ENCODE measurements at places on chromosomes 4 and X.

DNA sequence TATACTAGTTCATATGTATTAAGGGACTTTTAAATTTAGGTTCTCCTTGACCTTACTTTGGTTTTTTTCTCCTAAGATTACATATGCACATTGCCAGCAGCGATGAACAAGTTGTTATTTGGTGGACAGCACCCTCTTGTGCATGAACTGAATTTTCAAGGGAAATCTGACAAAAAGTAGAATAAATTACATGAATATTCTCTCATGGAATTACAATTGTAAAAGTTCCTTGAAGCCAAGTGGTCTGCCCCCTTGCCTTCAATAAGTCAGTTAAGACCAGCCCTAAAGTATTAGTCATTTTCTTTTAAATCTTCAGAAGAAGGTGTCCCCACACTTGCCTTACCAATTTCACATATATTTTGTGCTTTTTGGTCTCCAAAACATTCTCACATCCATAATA, 30.7 kb upstream of the SMARCA5 start:
- DNase-seq, result peak; percentile 10

DNA sequence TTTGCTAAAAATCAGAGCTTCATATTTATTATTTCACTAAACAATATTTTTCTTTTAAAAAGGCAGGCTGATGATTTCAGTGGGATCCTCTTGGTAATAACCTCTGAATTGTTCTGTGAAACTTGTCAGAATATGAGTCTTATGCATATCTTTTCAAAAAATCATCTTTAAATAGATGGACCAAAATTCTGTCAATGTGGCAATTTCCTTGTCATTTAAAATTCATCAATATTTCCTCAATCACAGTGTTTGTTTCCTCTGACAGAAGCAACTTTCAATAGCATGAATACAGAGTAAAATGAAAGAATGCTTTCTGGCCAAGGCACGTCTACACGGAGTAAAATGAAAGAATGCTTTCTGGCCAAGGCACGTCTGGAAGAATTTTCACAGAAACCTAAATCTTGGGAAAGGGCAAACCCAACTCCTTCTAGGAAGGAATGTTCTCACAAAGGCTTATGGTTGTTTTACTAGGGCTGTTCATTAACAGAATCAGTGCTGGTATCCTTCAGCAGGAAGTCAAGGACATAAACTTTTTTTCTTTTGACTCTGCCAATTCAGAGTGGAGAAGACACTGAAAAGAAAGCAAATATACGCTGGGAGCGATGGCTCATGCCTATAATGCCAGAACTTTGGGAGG, 99.0 kb upstream of the GPR34 start:
- DNase-seq, result no peak

- no peak for DNase-seq
Observed at GRCh38 chrX:72269671-72270251, 7.3 kb downstream of the RPS4X start.

GRCh38 chrX:44903830-44904530, 31.0 kb downstream of the KDM6A start:
- no peak for DNase-seq

DNA sequence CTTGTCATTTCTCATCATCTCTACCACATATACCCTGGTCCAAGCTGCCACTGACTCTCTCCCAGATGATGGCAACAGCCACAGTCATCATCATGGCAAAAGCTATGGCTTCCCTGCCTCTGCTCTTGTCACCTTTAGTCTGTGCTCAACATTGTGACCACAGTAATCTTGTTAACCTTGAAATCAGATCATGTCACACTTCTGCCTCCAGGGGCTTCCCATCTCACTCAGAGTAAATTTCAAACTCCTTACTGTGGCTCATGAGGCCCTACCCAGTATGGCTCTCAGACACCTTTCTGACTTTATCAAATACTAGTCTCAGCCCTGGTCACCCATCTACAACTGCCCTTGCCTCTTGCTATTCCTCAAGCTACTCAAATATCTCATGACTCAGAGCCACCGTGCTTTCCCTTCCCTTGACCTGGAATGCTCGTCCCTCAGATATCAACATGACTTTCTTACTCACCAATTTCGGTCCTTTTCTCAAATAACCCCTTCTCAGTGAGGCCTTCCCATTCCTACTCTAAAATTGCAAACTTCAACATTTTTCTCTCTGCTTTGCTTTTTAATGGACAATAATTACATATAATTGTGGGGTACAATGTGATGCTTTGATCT, 41.1 kb upstream of the STIM2 start:
- no peak for DNase-seq

GRCh38 chrX:23334848-23335599, at the start of gene PTCHD1:
PTCHD1 (plus strand) TSS chrX:23334849; CDS start chrX:23334876, 27 bp downstream.
- DNase-seq, result no peak

- DNase-seq, result peak; percentile 19
Observed at GRCh38 chr4:152258804-152259708, 276.8 kb downstream of the FBXW7 start.

DNA sequence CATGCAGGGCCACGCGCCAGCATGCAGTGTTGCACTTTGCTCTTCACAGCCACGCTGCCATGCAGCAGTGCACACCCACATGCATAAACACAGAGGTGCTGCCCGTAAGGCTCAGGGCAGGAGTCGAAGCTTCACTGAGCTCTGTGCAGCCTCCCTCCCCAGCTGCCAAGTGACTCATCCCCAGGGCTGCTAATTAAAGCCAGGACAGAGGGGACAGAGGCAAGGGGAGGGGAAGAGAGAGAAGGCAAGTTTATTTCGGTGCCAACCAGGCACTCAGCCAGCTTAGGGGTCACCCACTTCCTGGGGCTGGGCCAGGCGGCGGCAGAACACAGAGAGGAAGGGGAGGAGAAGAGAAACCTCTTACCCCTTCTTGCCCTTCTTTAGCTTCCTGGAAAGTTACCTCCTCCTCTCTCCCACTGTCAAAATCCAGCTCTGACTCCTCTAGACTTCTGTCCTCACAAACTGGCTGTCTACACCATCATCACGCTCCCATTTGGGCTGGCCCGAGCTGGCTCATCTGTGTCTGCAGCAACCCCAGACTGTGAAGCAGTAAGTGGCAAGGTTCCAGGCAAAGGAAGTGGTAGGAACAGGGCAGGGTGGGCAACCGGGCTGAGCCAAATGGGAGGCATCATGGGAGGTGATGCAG, 6.2 kb upstream of the IQSEC2 start:
- DNase-seq, result no peak

DNA sequence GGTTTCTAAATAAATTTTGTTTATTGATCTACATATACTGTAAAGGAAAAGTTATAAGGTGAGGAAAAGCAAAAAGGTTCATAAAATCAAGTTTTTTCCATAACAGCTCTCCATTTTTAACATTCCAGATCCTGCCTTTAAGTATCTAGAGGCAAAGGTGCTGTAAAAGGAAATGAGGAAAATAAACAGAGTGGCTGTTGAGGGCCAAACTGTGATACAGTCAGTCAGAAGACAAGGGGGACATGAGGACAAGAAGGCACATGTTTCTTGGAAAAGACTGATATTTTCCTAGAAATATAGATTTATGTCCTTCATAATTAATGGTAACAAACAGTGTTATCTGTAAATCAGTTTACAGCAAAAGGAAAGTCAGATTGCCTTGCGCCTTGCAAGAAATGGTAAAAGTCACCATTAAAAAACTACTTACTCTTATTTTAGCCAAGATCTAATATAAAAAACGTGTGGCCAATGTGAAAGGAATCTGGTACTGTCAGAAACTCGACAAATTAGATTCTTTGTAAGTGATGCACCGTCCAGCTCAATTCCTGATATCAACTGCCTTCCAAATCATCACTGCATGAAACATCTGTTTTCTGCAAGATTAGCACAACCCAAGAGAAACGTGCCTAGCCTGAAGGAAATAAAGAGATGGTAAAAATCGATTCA, 34.0 kb upstream of the VEGFD start:
- peak; percentile 75 for DNase-seq

GRCh38 chr4:26076896-26077295, 162.9 kb downstream of the SMIM20 start:
- no peak for DNase-seq

DNA sequence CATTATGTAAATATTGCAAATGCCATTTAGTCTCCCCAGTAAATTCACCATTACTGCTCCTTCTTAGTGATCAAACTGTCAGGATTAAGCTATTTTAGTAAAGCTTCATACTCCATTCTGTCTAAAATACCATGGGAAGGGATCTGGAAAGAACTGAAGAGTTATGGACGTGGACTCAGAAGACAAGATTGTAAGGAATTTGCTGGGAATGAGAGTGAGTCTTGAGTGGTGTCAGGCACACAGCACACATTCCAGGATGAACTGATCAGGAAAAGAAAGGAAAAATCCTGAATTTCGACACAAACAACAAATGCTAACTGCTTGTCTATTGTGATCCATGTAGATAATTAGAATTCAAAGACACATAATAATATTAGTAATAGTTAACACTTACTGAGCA, 311.0 kb downstream of the CENPC start:
- DNase-seq, result peak; percentile 20

- no peak for DNase-seq
Observed at GRCh38 chrX:118496763-118497079, 1.1 kb downstream of the DOCK11 start.

GRCh38 chr4:100641336-100641735, 123.5 kb upstream of the EMCN start:
- DNase-seq, result no peak

DNA sequence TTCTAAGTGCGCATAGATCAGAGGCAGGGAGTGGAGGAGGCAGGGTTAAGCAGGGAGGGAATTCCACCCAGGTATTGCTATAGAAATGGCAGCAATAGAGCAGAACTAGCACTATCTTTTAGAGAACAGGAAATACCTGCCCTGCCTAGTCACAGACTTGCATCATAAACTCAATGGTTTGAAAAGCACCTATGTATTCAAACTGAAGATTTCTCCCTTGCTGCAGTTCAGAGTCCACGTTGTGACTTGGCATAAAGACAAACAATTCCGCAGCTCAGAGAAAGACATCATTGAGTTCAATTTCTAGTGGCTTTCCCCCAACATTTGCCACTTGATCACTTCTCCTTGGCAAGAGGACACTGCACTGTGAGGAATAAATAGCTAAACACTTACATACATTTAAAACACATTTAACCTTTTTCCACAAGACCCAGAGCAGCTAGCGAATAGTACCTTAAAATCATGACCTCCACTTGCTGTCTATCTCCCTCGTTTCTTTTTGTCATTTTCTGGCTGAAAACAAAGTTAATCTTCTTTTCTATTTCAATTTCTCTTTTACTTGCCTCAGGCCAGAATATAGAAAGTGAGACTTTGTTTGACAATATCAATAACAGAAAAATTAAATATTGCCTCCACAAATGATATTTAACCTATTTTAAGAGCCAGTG, 42.4 kb downstream of the SLC7A11 start:
- no peak for DNase-seq

DNA sequence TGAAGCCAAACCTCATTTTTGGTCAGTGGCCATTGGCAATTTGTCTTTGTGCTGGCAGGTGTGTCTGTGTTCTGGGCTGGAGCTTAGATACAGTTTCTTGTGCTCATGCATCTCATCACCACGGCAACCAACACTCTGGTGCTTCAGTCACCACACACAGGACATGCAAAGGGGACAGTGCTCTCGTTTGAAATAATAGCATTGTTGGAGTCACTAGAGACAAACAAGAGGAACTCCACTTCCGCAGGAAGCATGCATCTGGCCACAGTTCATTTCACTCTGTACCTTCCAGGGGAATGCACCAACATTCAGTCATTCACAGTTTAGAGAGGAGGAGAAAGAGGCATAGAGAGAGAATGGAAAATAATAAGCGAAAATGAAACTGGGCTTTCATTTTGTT, 267.4 kb downstream of the ANK2 start:
- DNase-seq, result no peak

DNA sequence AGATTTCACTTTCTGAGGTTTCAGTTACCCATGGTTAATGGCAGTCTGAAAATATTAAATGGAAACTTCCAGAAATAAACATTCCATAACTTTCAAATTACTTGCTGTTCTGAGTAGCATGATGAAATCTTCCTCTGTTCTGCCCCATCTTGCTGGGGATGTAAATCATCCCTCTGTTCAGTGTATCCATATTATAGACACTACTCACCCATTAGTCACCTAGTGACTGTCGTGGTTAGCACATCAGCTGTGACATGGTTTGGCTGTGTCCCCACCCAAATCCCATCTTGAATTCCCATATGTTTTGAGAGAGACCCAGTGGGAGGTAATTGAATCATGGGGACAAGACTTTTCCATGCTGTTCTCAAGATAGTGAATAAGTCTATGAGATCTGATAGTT, 125.5 kb upstream of the GIMD1 start:
- no peak for DNase-seq

- DNase-seq, result no peak
Observed at GRCh38 chrX:23756165-23756564, 13.1 kb upstream of the ACOT9 start.

GRCh38 chrX:21295246-21295820, 78.9 kb upstream of the CNKSR2 start:
- no peak for DNase-seq

- DNase-seq, result peak; percentile 41
Observed at GRCh38 chr4:84238247-84239090, 260.6 kb downstream of the NKX6-1 start.

- DNase-seq, result no peak
Observed at GRCh38 chr4:128649575-128650205, 159.8 kb upstream of the JADE1 start.

DNA sequence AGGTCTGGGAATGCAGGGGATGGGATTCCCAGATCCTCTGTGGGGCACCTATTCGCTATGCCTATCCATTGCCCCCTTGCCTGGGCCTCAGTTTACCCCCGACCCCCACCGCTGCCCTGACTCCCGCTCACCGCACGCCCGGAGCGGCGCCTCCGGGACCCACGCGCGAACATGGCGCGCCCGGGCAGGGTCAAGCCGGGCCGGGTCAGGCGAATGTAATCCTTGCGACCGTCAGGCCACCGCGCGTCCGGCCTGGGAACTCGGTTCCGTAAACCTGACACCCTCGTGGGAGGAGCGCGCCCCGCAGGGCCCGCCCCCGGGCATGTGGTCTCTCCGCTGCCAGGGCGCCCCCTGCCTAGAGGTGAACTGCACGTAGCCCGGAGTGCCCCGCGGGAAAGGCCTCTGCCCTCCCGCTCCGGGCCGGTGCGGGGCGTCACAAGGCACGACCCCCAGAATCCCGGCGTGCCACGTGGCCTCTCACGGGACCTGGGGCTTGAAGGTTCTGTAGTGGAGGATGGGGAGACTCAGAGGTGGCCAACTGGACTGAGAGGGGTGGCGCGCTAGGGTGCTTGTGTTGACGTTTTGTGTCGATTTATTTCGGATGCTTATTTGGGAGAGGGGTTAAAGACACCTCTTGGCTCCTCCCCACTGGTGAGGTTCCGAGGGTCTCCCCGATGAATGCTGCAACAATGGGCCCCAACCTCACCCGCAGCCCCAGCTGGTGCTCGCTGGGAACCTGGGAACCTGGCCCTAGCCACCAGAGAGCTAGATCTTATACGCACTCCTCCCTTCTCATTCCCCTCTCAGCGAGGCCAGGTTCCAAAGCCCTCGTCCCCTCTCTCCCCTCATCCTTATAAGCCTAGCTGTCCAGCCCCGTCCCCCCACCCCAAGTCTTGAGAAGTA, at the start of gene PRICKLE3:
PRICKLE3 (minus strand) TSS at position 249 of the 903 bp plus-strand sequence; CDS start at position 173, 76 bp downstream.
- no peak for DNase-seq

- DNase-seq, result no peak
Observed at GRCh38 chr4:37917388-37917787, 26.5 kb downstream of the TBC1D1 start.

GRCh38 chrX:46727441-46727840, 31.5 kb downstream of the SLC9A7 start:
- no peak for DNase-seq

GRCh38 chr4:174248407-174248806, 35.1 kb downstream of the FBXO8 start:
- DNase-seq, result no peak

GRCh38 chr4:7790999-7791398, 148.7 kb downstream of the AFAP1 start:
- DNase-seq, result no peak

All from fibroblast of skin of left quadriceps (primary cell).